Stimulated activated CD4-positive, alpha-beta T cell treated with anti-CD3 and anti-CD28 coated beads, Interleukin-1b, Interleukin-23, amount 100 ng/mL, for 1 hour (primary cell): ENCODE measurements at places on chromosomes 3 and 15.

- DNase-seq = no peak
These were observed 41.5 kb downstream of the DLG1 start for GRCh38 chr3:197256836-197257444.

DNA sequence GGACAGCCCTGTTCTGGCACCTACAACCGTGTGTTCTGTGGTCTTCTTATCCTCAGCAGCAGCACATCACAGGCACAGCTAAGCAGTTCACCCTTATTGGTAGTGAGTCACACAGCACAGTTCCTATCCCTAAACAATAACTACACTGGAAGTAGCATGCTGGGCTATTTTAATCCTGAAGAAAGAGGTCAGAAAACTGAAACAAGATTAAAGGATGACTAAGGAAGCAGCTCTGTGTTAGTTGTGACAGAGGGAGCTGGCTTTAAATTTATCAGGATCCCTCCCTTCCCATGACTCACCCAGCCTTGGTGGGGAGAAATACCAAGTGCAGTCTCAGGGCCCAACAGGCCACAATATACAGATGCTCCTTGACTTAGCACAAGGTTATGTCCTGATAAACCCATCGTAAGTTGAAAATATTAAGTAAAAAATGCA is 144.3 kb downstream of the ERC2 start:
- no peak for DNase-seq

- no peak for DNase-seq
These were observed 4.7 kb downstream of the SEMA3G start for GRCh38 chr3:52440249-52440551.

DNA sequence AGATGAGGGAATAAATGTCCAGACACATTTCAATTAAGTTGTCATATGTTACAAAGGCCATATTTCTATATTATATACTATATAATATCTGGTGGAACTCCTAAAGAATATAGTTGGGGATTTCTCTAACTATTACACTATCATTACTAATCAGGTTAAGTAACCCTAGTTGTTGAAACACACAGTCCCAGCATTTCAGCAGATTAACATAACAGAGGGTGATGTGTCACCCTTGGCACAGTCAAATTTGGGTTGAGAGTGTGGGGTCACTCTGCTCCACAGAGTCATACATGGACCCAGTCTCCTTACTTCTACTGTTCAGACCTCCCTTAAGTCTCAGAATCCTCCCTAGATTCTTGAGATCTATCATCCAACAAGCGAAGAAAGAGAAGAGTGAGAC is 496.4 kb upstream of the MDFIC2 start:
- no peak for DNase-seq

DNA sequence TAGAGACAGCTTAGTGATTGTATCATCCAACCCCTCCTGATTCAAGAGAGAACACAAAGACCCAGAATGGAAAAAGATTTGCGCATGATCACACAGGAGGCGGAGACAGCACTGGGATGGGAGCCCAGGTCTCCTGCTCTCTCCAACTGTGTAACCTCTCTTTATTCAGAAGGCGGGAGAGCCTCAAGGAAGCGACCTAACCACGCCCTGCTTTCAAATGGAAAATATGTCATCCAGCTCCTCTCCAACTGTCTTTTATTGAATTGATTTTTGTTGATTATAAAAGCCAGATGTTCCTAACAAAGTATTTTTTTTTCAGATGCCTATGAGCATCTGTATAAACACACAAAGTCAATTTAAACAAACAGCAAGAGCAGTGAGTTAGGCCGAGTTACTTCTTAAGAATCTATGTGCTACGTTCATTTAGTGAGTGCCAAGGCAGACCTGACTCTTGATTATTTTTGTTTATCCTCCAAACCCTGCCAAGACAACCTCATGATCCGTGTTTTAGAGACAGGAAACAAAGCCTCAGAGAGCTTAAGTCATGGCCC is 74.5 kb downstream of the BFSP2 start:
- DNase-seq = no peak

DNA sequence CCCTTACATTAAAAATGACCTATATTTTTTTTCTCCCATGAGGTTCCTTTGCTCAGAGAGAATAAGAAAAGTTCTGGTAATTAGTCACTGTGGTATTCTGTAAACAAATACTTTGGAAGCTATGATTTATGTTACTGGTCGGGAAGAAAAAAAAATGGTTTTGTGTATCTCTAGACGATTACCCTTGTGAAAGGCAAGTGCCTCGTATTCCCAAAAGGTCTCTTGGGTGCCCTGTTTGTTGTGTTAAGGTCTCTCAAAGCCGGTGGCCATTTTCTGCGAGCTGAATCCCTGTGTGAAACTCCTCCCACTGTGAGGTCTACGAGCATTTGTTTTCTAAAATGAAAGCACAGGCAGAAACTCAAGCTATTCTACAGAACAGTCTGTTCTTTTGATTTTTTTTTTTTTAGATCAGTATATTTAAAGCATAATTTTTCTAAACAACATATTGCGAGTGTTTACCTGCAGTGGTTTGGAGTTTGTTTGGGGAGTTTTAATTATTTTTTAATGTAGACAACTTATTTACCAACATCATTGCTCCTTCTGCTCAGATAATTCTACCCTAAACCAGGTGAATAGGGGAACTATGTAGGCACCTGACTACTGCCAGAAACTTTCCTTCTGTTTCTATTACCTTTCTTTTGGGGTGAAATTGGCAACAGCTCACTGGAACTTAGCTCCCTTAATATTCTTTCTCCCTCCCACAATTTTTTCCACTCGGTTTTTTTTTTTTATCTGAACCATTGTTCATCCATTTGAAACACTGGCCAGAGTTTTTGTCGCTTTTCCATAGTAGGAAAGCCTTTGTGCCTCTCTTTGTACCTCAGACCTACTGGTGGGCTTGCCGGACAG is 44.0 kb downstream of the ZBTB38 start:
- DNase-seq = no peak

- no peak for DNase-seq
These were observed 187.5 kb downstream of the SPATA16 start for GRCh38 chr3:172953571-172953970.

DNA sequence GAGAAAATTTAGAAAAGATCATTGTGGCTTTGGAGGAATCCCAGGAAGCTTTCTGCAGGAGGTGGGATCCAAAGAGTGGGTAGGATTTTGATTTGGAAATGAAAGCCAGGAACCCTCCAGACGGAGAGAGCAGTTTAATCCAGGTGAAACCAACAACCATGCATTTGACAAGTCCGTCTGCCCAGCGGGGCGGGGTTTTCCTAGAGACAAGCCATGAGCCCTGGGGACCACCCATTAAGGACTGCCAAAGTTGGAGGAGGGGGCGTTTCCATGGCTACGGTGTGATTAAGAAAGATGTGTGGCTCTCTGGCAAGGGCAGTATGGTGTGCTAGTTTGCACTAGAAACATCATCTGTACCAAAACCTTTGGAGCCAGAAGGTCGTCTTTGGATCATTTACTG is 53.4 kb downstream of the SRGAP3 start:
- DNase-seq = no peak

DNA sequence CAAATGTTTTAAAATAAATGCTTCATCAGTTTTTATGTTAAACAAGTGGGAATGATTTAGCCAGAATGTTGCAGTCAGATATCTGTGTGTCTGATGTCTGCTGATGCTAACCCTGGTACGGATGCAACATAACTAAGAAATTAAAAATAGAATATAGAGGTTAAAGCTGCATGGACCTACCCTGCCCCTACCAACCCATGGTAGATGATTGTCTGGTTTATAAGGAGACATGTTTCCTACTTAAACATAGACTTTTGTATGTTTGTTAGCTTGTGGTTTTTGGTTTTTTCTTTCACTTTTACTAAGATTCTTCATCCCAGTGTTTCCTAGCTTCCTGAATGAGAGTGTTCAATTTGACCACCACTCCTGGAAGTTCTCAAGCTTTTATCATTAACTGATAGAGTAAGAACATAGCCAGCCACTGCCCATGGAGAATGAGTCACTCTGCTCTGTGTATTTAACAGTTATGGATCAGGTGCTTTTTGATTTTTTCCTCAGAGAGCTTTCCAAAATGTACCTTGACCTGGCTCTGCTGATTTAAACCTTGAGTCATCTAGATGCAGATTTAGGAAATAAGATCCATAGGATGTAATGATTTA is 70.7 kb upstream of the VEPH1 start:
- DNase-seq = no peak

DNA sequence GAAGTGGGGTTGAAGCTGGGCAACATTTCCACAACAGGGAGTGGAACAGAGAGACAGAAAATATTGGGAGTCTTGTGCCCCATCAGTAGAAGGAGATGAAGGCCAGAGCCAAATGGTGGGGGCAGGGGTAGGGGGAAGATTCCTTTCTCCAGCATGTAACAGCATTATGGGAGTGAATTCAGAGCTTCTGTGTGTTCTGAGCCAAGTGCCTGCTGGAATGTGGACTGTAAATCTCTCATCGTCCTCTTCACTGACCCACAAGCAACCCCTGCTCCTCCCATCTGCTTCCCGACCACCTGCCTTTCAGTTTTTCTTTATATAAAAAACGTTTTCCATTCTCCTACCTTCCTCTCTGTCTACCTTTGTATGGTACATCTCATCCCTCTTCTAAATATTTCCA is 344.2 kb upstream of the TPRG1 start:
- DNase-seq = no peak

DNA sequence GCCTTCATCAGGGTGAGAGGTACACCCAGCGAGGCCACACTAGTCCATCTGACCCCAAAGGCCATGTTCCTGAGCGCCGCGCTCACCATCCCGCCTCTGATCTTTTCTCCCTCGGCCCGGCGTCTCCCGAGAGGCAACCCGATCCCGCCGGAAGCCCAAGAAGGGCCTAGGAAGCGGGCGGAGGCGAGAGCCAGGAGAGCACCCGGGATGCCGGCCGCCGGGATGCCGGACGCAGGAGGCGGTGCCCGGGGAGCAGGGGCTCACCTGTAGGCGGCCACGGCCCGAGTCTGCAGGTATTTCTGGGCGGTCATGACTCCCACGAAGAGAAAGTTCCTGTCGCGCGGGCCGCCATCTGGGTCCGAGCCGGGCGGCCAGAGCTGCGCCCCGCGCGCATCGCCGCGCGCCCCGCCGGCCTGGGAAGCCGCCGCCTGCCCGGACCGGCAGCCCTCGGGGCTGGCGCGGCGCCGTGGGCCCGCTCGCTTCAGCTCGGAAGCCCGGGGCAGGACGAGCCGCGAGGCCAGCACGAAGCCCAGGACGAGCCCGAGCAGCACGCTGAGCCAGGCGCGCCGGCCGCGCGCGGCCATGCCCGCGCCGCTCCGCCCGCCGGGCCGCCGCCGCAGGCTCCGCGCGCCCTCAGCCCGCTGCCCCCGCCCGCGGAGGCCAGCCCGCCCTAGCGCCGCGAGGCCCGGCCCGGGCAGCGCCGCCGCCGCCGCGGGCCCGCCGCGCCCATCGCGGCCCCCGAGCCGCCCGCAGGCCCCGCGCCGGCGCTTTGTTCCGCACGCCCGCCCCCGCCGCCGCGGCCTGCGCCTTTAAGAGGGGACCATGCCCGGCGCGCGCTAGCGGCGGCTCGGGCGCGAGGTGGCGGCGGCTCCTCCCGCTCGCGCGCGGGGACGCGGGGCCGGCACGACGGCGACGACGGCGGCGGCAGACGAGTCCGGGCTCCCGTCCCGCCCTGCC is 697 bp downstream of the CHSY1 start:
- peak; percentile 19 for DNase-seq

GRCh38 chr3:10816019-10816862 is at the start of gene SLC6A11:
TSS of gene SLC6A11 (plus strand) at chr3:10816228. CDS start at chr3:10816266, 38 bp downstream.
- DNase-seq = no peak
